AG20443 (cell line): ENCODE measurements at places on chromosomes 12 and 14.

DNA sequence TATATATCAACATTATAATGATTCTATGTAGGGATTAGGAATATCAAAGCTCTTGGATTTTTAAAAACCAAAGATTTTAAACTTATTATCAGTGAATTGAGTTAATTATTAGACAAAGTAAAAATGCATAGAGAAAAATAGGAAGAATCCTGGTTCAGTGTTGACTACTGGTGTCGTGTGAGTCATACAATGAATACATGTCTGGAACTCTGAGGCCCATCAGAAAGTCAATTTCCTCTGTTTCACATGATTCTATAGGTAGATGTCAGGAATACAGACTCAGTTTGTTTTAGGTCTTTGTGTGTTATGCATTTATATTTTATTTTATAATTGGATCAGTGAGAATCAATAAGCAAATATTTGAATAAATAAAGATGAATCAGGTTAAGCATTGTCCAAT is 84.5 kb upstream of the RTL1 start:
- no peak for DNase-seq

DNA sequence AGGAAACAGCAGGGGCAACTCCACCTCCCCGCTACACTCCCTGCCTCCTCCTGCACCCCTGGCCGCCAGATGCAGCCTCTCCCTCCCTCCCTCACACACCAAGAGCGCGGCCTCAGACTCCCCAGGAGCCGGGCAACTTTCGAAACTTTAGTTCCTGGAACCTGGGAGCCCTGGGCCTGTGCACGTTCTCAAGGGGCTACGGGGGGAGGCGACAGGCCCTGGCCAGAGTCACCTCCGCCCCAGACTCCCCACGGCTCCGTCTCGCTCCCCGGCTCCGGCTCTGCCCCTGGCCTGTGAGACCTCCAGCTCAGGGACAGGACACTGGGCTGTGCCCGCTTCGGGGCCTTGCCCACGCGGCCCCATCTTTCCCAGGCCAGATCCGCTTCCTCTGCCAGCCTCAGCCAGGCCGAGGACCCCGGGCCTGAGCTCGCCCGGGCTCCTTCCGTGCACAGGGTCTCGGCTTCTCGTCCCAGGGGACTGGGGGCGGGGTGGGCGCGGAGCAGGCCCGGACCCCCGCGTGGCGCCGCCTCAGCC is 5.5 kb downstream of the AMN start:
- no peak for DNase-seq

DNA sequence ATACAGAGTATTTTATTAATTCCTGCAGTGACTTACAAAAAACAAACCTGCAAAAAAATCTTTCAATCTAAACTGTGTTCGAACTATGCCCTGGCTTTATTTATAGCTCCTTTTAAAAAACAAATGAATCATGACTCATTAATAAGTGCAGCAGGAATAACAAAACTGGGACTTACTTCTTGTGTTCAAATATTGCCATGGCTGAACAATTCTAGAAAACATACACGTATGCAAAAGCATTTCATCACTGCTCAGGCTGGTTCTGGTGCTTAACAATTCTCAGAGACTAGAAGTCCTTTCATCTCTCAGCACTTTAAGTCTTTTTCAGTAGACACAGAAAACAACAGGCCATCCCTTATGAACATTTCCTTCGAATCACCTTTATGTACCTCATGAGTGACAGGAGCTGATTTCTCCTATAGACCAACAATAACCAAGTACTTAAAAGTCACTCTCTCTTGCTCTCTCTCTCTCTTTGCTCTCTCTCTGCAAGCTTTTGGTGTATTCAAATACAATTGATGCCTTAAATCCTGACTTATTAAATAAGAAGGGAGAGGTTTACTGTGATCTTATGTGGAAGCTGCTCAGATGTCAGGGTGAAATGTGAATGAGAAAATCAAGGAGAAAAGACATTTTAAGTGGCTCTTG is 268.8 kb downstream of the TTC8 start:
- no peak for DNase-seq

DNA sequence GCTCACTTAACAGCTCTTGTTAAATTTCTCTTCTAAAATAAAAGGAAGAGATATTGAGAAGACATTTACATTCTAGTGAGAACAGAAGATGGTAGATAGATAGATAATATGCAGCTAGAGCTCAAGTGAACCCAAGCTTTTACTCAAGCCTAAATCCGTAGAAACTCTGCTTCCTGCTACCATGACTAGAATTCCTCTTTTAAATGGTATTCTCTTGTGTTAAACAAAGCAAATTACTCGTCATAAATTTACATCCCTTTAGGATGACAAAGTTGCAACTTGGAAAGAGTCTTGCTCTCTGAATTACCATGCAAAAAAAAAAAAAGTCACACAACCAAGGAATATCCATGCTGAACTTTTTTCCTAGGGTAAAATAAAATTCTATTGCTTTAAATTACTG is 160.7 kb upstream of the LRFN5 start:
- no peak for DNase-seq

- DNase-seq = no peak
These were observed 42.5 kb downstream of the LMO3 start for GRCh38 chr12:16563504-16563903.

DNA sequence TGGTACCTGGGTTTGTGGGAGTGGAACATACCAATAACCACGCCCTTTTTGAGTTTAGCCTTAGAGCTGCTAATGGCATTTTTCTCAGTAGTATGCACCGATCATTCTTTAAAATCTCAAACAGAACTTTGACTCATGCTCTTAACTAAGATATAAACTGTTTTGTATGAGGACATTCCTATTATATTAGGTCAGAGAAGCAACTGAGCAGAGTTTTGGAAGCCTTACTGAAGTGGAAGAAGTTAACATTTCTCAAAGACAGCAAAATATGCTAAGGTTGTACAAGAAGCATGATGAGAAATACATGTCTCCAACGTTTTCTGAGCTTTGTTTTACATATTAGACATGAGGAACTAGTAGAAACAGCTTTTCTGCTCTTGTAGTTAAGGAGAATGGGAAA is 819.2 kb downstream of the FSCB start:
- DNase-seq = no peak

DNA sequence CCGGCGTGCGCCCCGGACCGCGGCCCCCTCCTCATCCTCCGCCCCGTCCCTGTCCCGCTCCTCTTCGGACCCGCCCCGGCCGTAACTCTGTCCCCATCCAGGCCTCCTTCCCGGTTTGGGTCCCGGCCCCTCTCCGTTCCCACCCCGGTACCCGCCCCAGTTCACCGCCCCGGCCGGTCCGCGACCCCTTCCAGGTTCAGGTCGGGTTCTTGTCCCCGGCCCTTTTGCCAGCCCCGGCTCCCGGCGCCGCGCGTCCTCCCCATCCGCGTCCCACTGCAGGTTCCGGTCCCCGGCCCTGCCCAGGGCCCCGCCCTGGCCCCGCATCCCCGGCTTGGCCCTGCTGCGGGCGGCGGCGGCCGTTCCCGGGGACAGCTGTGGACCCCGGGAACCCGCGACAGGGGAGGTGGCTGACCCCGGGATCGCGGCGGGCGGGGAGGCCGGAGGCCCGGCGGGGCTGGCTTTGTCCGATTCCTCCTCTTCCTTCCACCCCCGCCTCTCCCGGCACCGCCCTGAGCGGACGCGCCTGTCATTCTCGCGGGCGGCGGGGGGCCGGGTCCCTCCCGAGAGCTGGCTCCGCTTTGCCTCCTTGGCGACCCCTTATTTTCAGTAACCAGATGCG is 601 bp downstream of the KLC1 start:
- peak; percentile 66 for DNase-seq
